ENCODE measurements at places on chromosomes 6 and 20.
A peak's percentile ranks its signal among the peaks of the same experiment; 100 is the strongest.

DNA sequence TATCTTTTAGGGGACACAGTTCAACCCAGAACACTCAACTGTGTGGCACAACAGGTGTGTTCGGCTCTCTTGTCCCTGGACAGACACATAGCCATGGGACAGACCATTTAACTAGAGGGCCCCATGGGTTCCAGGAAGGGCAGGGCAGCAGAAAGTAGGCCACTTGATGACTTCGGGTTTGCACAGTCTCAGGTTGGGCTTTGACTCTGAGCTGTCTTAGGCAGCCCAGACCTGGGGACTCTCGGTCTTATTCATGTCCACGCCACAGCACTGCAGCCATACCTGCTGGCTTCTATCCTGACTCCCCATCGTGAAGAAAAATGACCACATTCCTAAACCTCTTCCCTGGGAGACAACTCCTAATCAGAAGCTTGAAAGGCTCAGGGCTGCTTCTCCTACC lies 146.1 kb upstream of the AKAP12 start:
- DNase-seq, result no peak

DNA sequence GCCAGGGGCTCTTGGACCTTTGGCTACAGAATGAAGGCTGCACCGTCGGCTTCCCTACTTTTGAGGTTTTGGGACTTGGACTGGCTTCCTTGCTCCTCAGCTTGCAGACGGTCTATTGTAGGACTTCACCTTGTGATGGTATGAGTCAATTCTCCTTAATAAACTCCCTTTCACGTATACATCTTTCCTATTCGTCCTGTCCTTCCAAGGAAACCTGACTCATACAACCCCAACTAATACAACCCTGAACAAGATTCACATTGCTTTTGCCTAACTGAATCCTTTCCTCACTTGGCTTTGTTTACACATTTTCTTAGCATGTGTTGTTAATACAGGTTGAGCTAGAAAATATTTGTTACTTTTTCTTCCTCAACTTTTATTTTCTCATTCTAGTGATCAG lies 21.9 kb downstream of the TBXT start:
- no peak for DNase-seq

- no peak for DNase-seq
Measured at GRCh38 chr6:6314596-6314995, 5.9 kb downstream of the F13A1 start.

DNA sequence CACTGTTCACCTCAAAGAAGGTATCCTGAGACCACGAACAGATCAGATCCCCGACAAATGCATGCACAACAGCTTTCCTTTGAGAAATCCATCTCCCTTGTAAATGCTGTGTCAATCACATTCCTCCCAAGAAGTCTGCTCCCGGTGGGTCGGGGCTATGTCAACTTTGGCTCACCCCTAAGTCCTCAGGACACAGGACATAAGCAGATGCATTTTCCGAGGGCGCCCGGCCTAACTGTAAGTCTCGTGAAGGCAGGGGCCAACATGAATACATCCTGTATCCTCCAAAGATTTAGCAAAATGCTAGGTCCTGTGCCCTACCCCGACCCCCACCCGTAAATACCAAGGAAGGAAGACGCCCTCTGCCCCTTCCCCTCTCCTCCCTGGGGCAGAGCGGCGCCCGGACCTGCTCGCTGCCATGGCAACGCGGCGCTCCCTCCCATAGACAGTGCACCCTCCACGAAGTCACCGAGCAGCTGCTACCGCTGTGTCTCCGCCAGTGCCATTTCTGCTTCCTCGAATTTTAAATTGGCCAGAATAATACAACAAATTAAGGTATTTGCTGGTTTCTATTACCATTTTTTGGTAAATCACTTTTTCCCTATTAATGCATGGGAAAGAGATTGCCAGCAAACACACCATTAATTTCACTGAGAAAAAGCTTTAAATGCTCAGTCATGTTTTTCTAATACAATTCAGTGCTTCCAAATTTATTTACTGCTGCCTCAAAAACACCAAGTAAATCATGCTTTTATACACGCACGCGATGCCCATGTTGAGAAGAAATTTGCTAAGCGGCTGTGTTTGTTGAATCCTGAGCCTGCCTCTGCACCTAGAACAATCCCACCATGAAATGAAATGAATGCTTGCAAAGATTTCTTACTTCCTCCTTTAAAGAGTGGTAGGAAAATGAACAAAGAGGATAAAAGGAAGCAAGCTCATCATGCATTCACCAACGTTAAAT lies 100.6 kb downstream of the PCSK2 start:
- no peak for DNase-seq

- no peak for DNase-seq
Measured at GRCh38 chr6:114342826-114343781, at the start of gene HS3ST5. HS3ST5 (minus strand) TSS chr6:114343023; CDS start chr6:114062845, 280,178 bp downstream.

- DNase-seq, result no peak
Measured at GRCh38 chr6:35718375-35718736, 18.5 kb upstream of the ARMC12 start.

GRCh38 chr6:111565326-111566221 lies 40.1 kb downstream of the TRAF3IP2 start:
- DNase-seq, result no peak

- DNase-seq, result no peak
Measured at GRCh38 chr6:159533568-159533967, 159.5 kb downstream of the SOD2 start.

DNA sequence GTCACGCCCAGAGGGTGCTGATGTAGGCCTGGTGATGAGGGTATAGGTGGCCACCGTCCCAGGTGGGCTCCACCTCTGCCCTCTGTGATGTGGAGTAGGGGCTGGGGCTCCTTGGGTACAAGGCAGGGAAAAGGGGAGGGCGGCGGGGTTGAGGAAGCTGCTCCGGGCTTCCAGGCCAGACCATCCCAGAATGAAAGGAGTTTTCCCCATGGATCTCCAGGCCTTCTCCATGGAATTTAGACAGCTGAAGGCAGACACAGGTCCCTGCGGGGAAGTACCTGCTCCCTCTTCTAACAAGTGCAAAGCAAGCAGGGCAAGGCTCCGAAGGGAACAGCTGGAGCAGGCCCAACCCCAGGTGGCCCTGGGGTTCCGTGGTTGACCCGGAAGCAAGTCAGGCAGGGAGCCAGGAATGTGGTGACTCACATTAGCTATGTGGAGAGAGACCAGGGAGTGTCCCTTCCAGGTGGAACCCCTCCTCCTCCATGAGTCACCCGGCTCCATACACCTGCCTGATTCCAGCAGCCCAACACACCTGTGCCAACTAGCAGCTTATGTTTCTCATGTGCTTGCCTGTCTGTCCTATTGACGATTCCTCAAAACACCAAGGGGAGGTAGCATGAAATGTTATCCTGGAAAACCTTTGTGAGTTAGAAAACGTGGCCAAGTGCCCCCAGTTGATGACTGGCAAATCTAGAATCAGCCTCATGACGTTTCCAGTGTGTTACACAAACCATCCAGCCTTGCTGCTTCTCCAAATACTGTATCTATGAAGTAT lies 59.7 kb upstream of the SNX9 start:
- DNase-seq, result peak; percentile 94

- no peak for DNase-seq
Measured at GRCh38 chr6:166167801-166168615, at the start of gene TBXT. TBXT (minus strand) TSS chr6:166167851; CDS start chr6:166167591, 260 bp downstream.

Data from kidney epithelial cell (primary cell).